CD4-positive, alpha-beta T cell treated with Interleukin-4 for 1 hour (primary cell): ENCODE measurements at places on chromosomes 4 and X.

- no peak for DNase-seq
These were observed 104.5 kb downstream of the APOOL start for GRCh38 chrX:85108165-85108564.

GRCh38 chrX:317424-318067 lies 1.1 kb downstream of the GTPBP6 start:
- DNase-seq, result no peak

GRCh38 chr4:147741190-147741788 lies 9.4 kb downstream of the ARHGAP10 start:
- no peak for DNase-seq

GRCh38 chr4:142341268-142341667 lies 504.8 kb downstream of the INPP4B start:
- DNase-seq, result no peak

GRCh38 chr4:58063404-58064160 lies 953.4 kb upstream of the IGFBP7 start:
- DNase-seq, result no peak
